ENCODE measurements at places on chromosomes 7 and 10.

DNA sequence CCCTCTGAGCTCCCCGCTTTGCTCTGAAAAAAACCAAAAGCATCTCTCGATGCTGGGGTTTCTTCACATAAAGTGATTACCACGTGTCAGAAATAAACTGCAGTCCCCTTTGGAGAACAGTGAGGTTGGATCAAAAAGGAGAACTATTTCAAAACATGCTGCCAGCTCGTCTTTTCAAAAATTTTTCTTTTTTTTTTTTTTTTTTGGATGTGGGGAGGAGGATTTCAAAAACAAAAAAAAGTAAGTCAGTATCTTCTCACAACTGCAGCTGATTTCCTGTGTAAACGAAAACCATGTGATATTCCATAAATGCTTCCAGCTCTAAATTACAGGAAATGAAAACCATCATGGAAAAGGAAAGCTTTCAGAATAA, 155.0 kb upstream of the LYZL2 start:
- no peak for DNase-seq

- DNase-seq = no peak
These were observed 115.7 kb downstream of the TPK1 start for GRCh38 chr7:144720149-144720548.

DNA sequence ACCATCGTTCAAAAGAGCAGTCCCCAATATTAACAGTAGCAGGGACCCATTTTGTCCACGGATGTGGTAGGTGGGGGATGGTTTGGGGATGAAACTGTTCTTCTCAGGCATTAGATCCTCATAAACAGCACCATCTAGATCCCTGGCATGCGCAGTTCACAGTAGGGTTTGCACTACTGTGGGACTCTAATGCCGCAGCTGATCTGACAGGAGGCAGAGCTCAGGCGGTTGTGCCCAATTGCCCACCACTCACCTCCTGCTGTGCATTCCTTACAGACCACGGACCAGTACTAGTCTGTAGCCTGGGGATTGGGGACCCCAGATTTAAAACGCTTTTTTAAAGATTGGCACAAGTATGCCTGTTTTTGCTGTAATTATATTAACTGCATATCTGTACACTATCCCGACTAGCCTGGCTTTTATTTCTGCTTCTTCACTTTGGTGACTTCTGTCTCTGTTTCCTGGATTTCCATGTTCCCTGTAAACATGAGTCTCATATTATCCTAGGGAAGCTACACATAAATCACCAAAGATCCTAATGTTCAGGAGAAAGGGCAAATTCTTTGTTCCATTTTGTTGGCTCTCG, 163.3 kb upstream of the AKR1E2 start:
- DNase-seq = no peak

- no peak for DNase-seq
These were observed 77.4 kb upstream of the C1GALT1 start for GRCh38 chr7:7104971-7105370.

DNA sequence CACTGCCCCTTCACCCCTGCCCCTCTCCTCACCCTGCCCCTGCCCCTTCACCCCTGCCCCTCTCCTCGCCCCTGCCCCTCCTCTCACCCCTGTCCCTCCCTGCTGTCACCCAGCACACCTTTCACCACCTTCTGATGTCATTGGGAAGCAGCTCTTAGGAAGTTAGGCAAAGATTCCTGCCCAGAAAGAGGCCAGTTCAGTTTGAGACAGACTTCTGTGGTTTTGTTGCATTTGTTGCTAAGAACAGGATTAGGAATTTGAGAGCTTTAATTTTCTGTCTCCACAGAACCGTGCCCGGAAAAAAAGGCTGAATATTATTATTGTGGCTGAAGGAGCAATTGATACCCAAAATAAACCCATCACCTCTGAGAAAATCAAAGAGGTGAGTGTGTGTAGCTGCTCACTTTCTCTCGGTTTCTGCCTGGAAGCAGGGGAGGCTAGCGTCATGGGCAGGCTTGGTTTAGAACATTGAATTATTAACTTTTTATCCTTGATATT, 39.6 kb downstream of the PFKP start:
- no peak for DNase-seq

DNA sequence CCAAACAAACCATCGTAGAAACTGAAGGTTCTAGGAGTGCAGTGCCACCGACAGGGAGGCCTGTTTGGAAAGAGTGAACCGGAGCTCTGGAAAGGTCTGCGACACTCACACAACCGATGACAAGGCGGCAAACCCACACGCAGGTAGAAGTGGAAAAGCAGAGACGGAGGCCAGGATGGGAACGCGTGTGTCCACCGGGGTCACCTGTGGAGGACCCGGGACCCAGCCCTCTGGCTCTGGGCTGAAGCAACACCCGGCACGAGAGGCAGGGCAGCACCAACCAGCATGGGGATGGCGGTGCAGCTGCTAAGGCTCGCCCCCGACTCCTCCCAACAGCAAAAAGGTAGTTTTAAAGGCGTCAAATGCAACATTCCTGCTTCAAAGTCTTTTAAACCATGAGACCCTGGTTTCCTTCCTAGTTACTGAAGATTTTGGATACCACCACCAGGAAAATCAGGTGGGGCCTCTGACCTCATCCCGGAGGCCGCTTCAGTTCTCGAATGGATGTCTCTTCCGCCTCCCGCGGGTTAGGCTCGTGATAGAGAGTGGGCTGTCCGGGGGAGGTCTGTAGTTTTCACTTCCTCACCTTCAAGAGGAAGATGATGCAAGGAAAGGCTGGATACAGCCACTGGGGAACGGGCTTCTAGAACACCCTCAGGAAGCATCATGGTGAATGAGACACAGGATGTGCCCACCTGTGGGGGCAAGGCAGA, 115.5 kb downstream of the SMURF1 start:
- DNase-seq = no peak

DNA sequence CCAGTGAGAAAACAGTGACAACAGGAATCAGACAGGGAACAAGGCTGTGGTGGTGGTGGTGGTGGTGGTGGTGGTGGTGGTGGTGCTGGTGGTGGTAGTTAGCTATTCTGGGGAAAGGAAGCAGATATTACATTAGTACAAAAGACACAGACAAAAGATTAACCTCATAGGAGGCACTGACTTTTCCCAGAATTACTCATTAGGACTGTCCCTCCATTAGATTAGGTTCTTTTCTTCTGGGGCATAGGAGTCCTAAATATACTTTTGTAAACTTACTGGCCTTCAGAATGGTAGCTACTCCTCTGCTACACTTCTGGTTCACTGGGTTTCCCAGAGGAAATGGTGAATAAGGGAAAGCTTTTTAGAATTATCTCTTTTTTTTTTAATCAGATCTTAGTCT, 156.6 kb upstream of the SEMA3D start:
- no peak for DNase-seq

DNA sequence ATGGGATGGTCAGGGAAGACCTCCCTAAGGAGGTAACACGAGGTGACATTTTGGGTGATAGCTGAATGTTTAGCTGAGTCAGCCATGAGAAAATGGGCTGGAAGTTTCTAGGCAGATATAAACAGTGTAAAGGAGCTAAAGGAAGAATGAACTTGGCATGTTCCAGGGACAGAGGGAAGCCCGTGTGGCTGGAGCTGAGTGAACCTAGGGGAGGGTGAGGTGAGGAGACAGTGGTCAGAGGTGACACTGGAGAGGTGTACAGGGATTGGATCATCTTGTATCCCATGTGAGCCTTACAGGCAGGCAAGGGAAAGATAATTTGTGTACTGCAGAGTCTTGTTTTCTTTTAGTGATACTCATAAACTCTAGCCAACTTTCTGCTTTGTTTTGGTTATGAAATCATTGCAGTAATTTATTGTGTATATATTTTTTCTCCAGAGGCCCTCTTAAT, 1.8 kb downstream of the STARD3NL start:
- no peak for DNase-seq

- DNase-seq = no peak
These were observed 335.1 kb downstream of the BMPER start for GRCh38 chr7:34240417-34240816.
